ENCODE measurements at places on chromosomes 5 and 9.

DNA sequence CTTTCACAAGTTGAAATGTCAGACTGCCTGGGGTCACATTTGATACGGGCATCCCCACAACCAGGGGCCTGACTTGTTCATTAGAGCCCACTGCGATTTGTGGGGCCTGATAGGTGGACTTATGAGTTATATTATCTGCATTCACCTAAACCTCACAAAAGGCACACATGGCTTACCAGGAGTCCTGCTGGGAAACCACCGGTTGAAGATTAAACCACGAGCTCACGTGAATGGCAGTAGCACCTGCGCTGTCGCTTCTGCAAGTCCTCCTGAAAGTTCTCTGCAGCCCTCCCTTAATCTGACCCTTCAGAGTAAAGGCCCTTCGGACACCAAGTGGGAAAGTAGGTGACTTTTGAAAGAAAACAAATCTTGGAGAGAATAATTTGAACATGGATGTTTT, 68.9 kb downstream of the PPIC start:
- DNase-seq = no peak

DNA sequence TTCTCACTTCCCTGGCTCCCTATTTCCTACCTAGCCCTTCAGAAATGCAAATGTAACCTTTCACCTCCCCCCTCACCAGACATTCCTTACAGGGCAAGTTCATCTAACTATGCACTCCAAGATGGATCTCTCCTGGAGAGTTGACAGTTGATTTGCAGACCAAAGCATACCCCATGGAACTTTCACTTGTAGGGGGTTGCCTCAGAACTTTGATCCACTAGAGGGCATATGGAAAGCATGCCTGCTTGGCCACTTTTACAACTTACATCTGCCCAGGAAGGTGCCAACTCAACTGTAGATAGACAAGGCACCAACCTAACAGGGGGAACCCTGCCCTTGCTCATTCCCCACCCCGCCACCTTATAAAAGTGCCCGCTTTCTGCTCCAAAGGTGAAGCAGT, 187.8 kb downstream of the NXNL2 start:
- peak; percentile 30 for DNase-seq

- DNase-seq = no peak
These were observed 556.9 kb downstream of the PTPRD start for GRCh38 chr9:10055886-10056395.

DNA sequence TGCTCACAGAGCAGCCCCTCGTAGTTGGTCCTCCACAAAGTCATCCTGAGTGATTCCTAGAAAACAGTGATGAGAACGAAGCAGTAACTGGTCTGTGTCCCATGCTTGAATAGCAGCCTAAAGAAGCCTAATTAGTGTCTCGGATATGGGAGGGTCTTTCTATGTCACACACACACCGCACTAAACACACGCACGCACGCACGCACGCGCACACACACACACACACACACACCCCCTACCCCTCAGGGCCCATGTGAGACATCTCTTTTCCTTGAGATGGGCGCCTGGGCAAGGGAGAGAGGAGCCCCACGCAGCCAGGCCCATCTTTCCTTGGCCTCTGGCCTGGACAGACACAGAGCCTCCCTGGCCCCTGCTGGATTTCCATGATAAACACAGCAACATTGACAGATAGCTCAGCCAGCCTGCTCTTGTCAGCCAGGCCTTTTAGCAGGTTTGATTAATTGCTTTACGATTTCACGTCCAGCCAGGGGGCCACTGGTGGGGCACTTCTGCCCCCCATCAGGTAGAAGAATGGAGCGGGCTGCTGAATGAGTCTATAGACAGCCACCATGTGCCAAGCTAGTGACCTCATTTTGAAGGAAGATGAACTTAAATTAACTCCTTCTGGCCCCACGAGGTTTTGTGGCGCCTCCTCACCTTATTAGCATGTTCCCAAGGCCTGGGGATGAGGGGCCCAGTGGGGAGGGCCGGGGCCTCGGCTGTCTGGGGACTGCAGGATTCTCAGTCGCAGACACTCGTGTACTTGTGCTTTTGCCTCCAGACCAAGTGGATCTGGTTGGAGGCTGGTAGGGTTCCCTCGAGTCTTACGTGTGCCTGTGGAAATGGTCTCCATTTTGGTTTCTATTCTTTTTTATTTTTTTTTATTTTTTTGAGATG, 36.2 kb upstream of the PRDM12 start:
- no peak for DNase-seq

- no peak for DNase-seq
These were observed 24.9 kb downstream of the RNF130 start for GRCh38 chr5:180046656-180047055.

DNA sequence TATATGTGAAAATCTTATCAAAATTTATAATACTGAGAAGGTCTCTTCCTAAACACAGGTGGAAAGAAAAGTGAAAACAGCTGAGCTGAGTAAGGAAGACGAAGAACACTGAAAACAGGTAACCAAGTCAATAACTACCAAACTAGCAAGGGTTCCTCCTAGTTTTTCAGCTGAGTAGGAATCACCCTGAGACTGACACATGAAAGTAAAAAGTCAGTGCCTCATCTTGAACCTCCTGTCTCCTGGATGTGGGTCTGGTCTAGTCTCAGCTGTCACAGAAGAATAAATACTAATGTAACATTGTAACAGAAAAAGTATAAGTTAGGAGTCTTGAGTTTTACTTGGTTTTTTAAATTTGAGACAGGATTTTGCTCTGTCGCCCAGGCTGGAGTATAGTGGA, 121.0 kb downstream of the MEF2C start:
- DNase-seq = no peak

- no peak for DNase-seq
These were observed 509.3 kb downstream of the NR2F1-AS1 start for GRCh38 chr5:93071710-93072109.

DNA sequence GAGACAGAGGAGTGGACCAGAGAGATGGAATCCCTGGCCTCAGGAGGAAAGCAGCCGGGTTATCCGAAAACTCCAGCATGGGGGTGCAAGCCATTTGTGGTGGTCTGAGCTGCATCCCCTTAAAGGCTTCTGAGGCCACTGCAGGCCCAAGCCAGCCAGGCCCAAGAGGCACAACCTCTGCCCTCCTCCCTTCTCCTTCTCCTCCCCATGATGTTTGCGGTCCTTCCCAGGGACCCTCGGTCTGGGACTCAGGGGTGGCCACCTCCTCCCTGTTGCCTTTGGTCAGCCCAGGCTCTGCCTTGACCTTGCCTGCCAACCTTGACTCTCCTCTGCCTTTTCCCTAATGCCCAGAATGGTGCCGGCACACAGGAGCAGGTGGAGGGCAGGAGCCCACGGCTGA, 4.6 kb downstream of the NCS1 start:
- no peak for DNase-seq

DNA sequence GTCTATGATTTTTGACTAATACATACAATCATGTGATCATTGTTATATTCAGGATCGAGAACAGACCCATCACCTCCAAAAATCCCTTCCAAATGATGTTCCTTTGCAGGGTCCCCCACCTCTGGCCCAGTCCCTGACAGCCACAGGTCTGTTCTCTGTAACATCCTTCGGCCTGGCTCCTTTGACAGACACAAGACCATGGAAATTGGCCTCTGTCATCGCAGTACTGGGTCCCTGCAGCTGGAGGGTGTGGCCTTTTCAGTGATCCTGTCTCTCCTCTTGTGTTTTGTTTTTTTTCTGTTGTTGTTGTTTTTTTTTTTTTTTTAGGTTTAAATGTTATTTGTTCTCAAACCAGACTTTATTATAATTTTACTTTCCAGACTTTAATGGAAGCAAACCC, 27.4 kb upstream of the ANKRD33B start:
- DNase-seq = no peak

DNA sequence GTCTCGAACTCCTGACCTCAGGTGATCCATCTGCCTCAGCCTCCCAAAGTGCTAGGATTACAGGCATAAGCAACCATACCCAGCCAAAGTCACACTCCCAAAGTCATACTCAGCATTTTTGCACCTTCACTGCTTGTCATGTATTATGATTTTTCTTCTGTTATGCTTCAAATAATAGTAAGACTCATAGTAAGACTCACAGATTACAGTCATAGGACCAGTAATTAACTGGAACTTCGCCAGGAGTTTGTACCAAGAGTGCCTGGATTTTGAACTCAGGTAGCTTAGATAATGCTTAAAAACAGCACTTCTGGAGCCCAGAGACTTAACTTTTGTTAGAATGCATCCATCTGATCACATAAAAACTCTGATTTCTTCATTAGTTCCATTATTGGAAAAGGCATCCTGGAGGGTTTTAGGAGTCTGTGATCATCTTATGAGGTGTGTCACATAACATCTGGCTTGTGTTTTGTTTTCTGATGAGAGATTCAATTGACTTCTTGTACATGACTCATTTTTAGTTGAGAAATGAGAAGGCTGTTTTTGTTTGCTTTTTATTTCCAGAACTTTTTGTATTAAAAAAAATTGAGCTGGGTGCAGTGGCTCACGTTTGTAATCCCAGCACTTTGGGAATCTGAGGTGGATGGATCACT, 131.5 kb downstream of the ADAMTS19 start:
- no peak for DNase-seq

DNA sequence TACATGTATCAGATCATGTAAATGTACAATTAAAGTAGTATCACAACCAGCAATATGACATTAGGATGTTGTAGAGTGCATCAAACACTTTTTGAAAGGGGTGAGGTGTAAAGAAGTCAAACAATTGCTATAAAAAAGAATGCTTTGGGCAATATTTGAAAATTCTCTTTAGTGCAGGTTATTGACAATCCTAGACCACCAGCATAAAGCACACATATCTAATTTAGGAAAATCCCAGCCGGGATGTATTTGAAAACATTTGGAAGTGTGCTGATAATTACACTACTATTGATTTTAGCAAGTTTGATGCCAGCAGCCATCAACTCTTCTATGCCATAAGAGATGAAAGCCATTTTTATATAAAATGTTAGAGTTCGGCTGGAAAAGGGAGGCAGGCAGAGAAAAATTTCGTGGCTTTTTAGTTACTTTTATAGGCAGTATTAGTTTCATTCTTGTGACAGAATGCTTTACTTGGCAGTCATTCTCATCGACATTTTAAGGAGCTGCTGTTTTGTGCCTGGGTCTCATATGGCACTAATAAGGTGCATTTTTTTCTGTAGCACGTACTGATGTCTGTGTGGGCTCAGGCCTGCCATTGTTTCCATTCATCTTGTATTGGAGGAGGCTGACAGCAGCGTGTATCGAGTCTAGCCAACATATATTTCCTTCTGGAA, 285.7 kb downstream of the AOPEP start:
- no peak for DNase-seq

DNA sequence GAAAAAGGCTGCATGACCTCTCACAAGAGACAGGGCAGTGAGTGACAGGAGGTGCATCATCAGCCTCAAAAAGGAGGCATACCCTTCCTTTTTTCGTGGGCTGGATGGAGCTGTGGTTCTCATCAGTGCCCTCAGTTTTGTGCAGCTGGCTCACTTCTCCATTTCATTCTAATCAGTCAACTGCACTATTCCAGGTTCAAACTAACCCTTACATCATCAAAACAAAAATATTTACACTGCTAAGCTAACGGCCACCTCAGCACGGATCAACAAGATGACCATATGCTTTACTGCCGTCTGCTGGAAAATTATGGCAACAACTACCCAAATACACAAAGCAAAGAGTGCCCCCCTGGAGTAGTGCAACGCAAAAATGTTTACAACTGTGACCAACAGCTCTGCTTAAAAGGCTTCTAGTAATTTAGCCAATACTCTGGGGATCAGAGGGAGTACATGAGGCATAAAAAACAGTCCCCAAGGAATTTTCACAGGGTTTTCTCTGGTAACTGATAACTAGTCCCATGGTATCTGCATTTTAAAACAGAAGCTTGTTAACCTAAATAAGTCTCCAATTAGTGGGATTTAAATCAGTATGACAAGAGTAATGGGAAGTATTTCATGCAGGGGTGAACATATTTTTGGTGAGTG, 10.8 kb downstream of the KCNV2 start:
- DNase-seq = peak; percentile 96

DNA sequence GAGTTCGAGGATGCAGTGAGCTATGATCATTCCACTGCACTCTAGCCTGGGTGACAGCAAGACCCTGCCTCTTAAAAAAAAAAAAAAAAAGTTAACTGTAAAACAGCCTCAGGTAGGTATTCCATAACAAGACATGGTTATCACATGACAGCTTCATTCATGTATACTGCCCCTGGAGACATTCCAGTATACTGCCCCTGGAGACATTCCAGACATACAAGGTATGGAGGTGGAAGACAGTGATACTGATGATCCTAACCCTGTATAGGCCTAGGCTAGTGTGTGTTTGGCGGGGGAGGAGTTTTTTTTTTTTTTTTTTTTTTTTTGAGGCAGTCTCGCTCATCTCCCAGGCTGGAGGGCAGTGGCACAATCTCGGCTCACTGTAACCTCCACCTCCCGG, 105.5 kb downstream of the RICTOR start:
- no peak for DNase-seq

DNA sequence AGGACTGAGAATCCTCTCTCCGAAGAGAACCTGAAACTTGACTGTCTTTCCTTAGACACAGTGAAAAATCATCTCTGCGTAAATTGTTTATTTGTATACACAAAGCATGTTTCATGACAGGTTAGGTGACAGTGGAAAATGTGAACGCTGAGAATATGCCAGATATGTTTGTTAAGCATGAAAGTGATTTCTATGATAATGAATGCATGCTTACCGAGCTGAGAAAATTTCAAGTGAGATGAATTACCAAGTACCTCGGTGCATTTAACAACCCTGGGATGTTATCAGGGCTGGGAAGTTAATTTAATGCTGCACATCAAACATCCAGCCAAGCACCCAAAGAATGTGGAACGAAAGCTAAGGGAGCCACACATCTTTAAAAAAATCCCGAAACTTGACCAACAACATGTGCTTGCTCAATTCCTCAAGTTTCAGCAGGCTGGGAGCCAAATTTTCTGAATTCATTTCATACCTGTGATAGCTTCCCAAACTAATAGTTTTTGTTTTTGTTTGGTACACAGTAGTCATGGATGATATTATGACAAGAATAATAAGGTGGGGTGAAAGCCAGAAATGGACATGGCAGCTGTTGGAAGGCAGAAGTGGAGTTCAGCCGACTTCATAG, 336.9 kb downstream of the ARHGEF28 start:
- DNase-seq = no peak

GRCh38 chr9:131657456-131657855, 82.4 kb downstream of the RAPGEF1 start:
- no peak for DNase-seq

DNA sequence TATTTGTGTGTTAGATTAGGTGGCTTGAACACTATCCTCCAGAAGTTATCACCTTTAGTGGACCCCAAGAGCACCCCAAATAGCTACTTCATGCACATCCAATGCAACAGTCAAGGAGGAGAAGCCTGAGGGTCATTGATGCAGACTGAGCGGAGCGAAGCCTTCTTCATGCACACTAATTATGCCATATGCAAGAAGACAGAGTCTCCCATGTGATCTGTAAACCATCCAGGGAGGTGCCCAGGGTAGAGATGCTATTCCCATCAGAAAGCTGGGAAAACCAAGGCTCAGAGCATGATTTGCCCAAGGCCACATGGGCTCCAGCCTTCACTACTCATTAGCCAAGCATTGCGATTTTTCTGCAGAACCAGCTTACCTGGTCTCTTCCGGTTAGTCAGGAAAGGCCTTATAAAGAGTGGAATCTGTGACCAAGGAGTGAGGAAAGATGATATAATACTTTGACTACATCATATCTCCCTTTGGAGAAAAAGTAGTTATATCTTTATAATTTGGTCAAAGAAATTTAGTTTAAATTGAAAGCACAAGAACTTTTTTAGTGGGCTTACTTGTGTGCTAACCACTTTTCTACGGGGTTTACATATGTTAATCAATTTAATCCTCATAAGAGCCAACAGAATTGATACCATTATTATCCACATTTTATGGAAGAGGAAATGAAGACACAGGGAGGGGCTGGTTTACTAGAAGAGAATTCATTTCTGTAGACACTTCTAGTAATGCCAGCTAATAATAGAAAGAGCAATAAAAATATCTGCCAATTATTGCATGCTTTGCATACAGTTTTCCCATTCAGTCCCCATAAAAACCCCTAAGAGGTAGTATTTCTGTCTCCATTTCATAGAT, 220.0 kb downstream of the ESM1 start:
- no peak for DNase-seq

Data from MV-4-11 (cell line).